SK-MEL-5 (cell line): ENCODE measurements at places on chromosomes 7 and 10. TPM values are rescaled to one million over a fixed set of nuclear protein-coding genes. Genes with fewer than 3 reads are reported as not detected.

Gene EBF3
- total RNA-seq = 23.6 TPM in 2 replicates

GRCh38 chr7:101869901-101870290, 52.5 kb downstream of the CUX1 start:
- no peak for DNase-seq

Gene C7orf57
- 0.48 and 0.79 TPM in 2 replicates for total RNA-seq

DNA sequence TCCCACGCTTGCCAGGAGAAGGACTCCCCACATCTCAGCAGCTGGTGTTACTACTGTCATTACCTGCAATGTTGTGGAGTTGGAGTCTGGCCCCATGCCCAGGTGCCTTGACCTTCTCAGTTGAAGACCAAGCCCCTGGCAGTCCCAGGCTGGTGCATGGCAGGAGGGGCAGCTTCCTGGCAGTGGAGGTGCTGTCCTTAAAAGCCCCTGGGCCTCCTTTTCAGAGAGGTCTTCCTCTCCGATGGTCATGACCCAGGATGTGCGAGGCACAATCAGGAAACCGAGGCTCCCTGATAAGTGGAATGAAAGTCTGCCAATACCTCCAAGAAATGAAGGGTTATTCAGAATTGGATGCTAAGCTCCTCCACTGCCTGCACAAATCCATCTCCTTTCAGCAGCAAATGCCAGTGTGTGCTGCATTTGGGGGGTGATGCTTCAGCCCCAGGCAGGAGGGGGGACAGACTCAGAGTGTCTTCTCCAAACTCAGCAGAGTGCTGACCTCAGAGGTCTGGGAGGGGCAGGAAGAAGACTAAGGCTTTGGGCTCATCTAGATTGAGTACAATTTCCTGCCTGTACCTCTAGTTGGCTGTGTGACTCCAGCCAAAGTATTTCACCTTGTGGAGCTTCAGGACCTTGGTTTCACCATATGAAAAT, 97.0 kb upstream of the DDC start:
- no peak for DNase-seq

DNA sequence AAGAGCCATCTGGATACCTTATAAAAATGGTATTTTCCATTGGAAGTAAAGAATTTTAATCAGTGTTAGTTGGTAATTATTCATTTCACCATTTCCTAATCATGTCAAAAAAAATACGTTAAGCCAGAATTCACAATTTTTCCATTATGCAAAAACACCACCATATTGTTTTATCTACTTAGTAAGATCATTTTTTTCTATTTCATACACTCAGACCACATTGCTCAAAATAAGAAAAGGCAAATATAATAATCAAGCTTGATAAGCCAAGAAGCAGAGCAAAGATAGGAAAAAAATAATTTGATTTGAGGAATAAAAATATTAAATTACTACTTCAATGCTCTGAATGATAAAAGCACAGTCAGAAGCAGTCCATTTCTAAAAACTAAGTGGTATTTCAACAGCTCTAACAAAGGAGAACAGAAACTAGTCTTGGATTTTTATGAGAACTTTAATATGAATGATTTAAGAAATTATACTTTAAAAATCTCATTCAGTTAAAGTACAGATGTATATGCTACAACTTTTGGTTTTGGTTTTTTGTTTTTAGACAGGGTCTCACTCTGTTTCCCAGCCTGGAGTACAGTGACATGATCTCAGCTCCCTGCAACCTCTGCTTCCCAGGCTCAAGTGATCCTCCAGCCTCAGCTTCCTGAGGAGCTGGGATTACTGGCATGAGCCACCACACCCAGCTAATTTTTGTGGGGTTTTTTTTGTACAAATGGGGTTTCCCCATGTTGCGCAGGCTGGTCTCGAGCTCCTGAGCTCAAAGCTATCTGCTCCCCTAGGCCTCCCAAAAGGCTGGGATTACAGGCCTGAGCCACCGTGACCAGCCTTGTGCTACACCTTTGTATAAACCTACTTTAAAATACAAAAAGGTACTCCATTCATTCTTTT, 46.6 kb downstream of the LRRN3 start:
- no peak for DNase-seq

GRCh38 chr10:86285136-86285790, 81.3 kb downstream of the GRID1 start:
- DNase-seq = no peak
